ENCODE measurements at places on chromosomes 1 and 21.

DNA sequence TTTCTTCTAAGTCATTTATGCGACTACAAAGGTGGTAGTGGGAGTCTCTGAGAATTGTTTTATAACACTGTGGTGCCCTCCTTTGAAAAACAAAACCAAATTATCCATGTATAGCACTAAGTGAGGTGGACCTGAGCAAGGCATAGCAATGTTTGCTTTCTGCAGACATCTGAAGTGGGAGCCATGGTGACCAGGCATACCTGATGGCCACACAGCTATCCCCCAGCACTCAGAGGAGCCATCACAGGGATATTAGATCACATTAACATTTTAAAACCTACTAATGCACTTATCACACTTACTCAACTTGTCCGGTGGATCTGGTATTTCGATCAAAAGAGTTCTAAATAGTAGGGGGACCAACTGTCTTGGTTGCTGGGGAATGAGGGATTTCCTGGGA is 24.8 kb upstream of the AVPR1B start:
- DNase-seq: no peak

DNA sequence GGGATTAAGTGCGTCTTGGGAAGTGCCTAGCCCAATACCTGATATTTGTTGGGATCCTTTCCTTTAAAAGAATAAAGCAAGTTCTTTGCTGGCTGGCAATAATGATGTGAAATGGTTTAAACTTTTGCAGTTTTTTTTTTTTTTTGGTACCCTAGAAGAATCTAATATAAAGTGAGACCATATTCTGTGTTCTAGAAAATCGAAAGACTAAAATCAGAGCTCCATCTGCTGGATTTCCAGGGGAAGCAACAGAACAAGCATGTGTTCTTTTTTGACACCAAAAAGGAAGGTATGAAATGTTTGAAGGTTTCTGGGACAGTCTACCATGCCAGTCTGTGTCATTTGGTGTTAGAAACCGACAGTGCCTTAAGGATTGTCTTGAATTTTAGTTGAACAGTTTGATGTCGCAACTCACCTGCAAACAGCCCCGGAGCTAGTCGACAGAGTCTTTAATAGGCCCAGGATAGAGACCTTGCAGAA is 6.4 kb downstream of the UTP11 start:
- peak; percentile 53 for DNase-seq

DNA sequence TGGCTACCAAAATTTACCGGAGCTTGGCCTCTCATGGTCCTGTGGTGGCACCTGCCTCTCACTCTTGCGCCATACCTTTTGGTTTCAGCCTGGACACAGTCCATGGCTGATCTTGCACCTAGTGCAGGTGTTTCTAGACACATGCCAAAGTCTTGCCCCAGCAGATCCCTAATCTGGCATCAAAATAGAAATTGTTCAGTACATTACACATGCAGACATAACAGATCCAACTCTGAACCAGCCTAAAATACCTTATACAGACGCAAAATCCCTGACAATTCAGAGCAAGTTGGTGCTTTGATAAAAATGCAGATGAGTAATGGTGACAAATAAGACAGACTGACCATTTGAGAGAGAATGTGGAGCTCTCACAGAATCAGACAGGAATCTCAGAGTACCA is 44.1 kb downstream of the NGF start:
- DNase-seq: no peak

- DNase-seq: peak; percentile 45
These were observed 76.6 kb downstream of the NGF start for GRCh38 chr1:115261496-115261895.

- DNase-seq: no peak
These were observed 12.6 kb downstream of the SUCO start for GRCh38 chr1:172545396-172546004.

All from AG10803 (cell line).